ENCODE measurements at places on chromosomes 6 and 20.

DNA sequence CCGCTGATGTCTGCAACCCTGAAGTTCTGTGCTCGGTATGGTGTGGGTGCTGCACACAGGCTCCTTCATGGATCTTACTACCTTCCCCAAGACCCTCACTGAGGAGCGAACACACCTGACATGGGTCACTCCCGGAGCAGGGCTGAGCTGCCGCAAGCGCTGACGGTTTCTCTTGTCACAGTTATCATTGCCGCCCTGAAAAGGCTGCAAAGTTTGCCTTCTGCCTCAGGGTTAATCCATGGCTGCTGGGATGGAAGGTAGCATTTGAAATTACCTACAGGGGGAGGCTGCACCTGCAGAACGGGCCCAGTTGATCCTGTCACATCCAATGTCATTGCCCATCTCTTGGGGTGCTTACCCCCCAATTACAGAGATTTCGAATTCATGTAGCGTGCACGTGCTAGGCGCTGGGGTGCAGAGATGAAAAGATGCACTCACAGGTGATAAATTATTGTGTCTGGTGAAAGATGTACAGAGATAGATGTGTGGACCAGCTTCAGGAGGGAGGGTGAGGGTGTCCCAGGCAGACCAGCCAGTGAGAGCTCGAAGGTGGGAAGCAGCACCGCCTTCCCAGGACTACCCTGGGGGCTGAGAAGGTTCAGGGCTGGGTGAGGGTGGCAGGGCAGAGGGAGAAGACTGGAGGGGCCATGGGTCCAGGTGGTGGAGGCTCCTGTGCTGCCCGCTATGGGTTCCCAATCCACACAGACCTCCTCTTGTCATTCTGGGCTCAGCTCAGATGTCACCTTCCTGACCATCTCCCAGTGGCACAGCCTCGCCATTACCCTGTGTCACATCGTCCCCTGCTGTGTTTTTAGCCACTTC lies 120.1 kb downstream of the SYCP2 start:
- DNase-seq: no peak

GRCh38 chr6:137498481-137499190 lies 4.4 kb upstream of the OLIG3 start:
- no peak for DNase-seq

GRCh38 chr6:168432196-168432595 lies 8.8 kb upstream of the SMOC2 start:
- no peak for DNase-seq

- no peak for DNase-seq
These were observed 247.9 kb downstream of the ANKRD60 start for GRCh38 chr20:57980506-57980905.

- DNase-seq: no peak
These were observed 3.4 kb downstream of the TFAP2B start for GRCh38 chr6:50822078-50822476.

GRCh38 chr20:62477669-62478455 lies 2.1 kb upstream of the GATA5 start:
- DNase-seq: no peak

GRCh38 chr6:21729431-21729830 lies 135.9 kb downstream of the SOX4 start:
- DNase-seq: no peak

DNA sequence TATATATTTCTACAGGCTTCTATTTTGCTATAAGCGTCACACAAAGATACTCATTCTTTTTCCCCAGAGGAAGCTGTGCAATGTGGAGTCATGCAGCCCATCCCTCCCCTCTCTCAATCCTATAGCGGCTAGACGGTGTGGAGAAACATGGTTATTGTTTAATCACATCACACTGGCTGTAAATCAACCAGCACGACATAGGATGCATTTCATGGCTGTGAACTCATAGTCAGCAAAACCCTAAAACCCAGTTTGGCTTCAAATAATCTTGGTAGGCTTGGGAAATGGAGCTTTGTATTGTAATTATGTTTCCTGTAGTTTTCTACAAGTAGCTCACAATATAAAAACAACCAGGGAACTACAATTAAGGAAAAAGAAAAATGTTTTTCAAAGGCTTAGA lies 16.8 kb downstream of the FOXC1 start:
- no peak for DNase-seq

DNA sequence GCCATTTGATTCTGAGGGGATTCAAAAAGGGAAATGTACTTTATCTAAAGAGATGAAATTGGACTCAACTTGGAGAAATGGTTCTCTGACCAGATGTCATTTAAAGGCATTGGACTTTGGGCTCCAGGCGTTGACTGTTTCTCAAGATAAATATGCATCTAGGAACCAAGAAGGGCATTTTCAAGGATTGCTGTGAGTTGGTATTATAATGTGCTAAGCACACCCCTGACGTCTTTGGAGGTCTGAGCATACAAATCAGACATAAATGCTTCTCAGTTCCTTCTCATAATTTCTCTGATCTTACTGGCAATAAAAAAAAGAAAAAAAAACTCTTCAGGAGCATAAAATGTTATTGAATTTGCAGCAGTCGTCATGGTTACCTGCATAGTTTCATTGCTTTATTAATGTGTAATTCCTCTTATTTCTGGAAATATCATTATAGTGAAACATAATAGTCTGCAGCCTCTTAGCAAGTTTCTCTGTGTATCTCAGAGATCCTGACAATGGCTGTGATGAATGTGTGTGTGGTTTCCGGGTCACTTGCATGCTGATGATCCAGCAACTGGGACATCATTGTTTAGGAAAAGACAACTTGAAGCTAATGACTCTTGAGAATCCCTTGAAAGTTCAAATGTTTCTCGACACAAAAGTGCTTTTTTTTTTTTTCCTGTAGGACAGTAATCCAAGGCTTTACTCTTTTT lies 136.0 kb downstream of the AIG1 start:
- no peak for DNase-seq

Measured in HuH-7.5 (cell line).